Epithelial cell of proximal tubule (primary cell): ENCODE measurements at places on chromosomes 7 and 10. TPM values are rescaled to one million over a fixed set of nuclear protein-coding genes. Genes with fewer than 3 reads are reported as not detected.

The GIMAP8 gene
- total RNA-seq: not detected in 2 replicates

DNA sequence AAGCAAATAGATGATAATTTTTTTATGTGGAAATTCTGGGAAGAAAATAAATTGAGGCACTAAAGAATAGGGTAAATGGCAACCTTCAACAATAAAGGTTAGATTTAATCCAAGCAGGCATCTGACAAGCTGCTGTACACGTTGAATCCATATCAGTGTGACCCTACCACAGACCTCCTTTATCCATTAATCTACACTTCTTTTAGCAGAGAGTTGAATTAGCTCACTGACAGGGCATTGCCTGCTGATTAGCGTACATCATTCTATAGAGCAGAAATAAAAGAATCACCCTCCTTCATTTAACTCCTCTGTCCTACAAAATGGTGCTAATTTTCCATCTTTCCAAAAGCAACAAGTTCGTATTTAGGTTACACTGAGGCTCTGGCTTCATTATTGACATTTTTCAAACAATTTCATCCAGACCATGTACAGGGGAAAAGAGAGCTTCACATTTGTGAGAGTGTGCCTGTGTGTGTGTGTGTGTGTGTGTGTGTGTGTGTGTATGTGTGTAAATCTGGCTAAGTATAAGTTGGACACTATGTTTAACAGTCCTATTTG, 356.0 kb downstream of the TFEC start:
- no peak for DNase-seq

DNA sequence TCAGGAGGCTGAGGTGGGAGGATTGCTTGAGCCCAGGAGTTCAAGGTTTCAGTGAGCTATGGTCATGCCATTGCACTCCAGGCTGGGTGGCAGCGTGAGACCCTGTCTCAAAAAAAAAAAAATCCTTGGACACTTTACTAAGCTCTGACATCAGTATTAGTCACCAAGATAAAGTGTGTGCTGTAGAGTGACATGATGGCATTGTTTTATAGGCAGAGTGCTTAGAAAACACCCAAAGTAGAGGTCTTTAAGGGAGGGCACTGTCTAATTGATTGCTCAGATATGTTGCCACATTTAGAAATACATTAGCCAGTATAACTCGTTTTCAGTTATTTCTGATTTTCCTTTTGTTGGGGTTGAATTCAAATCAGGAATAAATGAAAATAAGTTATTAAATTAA, 235.9 kb downstream of the REEP3 start:
- DNase-seq: no peak

GRCh38 chr10:34815185-34816084, at the start of gene PARD3:
Gene PARD3 (minus strand): TSS chr10:34815296. CDS start chr10:34814995, 301 bp downstream.
- no peak for DNase-seq

DNA sequence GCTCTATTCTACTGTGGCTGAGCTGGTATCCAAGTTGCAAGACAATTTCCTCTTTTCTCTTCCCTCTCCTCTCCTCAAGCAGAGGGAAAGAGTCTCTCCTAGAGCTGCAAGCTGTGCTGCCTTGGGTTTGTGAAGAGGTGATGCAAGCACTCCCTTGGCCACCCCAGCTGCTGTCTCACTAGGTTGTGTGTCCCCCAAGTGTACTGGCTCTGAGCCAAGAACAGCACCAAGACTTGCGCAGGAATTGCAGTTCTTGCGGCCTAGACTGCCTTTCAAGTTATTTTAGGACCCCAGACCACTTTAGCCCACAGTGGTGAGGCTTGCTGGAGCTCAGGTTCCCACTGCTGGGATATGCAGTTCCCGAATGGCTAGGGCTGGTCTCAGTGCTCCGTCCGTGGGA, 411.6 kb downstream of the DPP6 start:
- DNase-seq: no peak
